Activated naive CD4-positive, alpha-beta T cell treated with anti-CD3 and anti-CD28 coated beads, Interleukin-2, amount 10 ng/mL, durations not matched to agents 7 days and 5 days (primary cell): ENCODE measurements at places on chromosomes 3 and 15.

GRCh38 chr3:6418485-6418884 lies 442.4 kb upstream of the GRM7 start:
- no peaks in the 10 kb centered on the region for H3K36me3 ChIP-seq
- H3K27ac ChIP-seq, result no peak overlapping the region
- H3K4me3 ChIP-seq, result no peak overlapping the region
- no peaks in the 10 kb centered on the region for H3K4me1 ChIP-seq

DNA sequence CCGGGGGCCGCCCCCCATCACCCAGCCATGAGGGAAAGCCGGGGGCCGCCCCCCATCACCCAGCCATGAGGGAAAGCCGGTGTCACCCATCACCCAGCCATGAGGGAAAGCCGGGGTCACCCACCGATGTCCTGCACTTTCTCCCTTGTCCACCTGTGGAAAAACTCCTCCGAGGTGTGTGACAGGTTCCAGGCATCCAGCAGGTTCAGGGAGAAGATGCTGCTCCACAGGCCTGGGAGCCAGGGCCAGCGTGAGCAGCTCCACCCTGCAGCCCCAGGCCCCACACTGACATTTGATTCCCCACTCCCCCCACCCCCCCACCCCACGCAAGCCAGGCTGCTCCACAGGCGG lies 15.5 kb upstream of the EHD4 start:
- H3K4me1 ChIP-seq, result no peaks in the 10 kb centered on the region
- no peak overlapping the region for H3K4me3 ChIP-seq
- no peaks in the 10 kb centered on the region for H3K36me3 ChIP-seq
- no peak overlapping the region for H3K27ac ChIP-seq

DNA sequence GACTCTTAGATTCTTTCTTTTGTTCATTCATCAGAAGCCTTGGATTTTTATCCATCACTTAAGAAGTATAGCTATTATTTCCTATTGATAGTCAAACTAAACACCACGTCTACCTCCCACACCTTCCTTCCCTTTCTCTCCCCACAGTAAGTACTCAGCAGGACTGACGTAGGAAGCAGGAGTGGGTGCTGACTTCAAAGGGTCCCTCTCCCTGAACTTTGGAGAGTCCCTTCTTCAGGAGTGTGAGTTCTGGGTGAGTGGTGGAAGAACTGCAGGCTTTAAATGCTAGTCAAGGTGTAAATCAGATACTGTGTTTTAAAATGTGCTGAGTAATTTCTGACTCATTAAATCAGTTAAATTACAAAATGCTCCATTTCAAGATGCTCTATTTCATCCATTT lies 126.5 kb upstream of the BFSP2 start:
- no peaks in the 10 kb centered on the region for H3K36me3 ChIP-seq
- no peaks in the 10 kb centered on the region for H3K4me1 ChIP-seq
- H3K27ac ChIP-seq, result no peak overlapping the region
- peaks cover 8% of the 10 kb centered on the region for H3K27me3 ChIP-seq
- H3K4me3 ChIP-seq, result no peak overlapping the region

- H3K4me1 ChIP-seq, result peaks cover 38% of the 10 kb centered on the region
- no peak for DNase-seq
- no peak overlapping the region for H3K4me3 ChIP-seq
- no peak overlapping the region for H3K27ac ChIP-seq
- H3K27me3 ChIP-seq, result no peaks in the 10 kb centered on the region
- H3K36me3 ChIP-seq, result peaks cover 9% of the 10 kb centered on the region
Measured at GRCh38 chr3:122502139-122502538, 12.6 kb downstream of the KPNA1 start.

DNA sequence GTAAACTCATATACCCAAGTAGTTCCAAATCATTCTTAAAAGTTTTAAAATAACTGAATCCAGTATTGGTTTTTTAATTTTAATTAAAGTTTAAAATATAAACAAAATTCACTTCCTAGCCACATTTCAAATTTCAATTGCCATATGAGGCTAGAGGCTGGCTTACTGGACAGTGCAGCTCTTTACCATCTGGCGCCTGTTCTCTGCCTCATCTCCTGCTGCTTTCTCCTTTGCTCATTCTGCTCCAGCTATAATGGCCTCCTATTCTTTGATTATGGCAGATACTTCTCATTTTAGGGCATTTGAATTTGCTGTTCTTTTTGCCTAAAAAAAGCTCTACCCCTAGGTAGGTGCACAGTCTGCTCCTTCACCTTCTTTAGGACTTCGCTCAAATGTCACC lies 19.1 kb downstream of the ARMC8 start:
- DNase-seq, result no peak
- no peaks in the 10 kb centered on the region for H3K27me3 ChIP-seq
- no peak overlapping the region for H3K4me3 ChIP-seq
- peaks cover 2% of the 10 kb centered on the region for H3K4me1 ChIP-seq
- no peak overlapping the region for H3K27ac ChIP-seq

DNA sequence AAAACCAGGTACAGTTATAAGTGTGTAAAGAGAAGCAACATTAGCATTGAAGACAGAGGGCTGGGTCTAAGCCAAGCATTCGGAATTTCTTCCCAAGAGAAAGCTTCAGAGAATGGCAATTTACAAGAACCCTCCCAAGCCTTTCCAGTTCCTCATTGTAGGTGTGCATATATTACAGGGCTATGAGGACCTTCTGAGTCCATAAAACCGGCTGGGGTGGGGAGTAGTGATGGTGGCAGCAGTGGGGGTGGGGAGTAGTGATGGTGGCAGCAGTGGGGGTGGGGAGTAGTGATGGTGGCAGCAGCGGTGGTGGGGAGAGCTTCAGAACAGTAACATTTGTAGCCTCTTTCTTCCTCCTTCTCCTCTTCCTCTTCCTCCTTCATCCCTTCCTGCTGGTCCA lies 368.7 kb upstream of the UMPS start:
- no peaks in the 10 kb centered on the region for H3K4me1 ChIP-seq
- H3K36me3 ChIP-seq, result no peaks in the 10 kb centered on the region
- DNase-seq, result no peak
- no peak overlapping the region for H3K27ac ChIP-seq

GRCh38 chr3:86653661-86654205 lies 337.2 kb downstream of the VGLL3 start:
- no peaks in the 10 kb centered on the region for H3K27me3 ChIP-seq
- no peaks in the 10 kb centered on the region for H3K36me3 ChIP-seq
- no peaks in the 10 kb centered on the region for H3K4me1 ChIP-seq

DNA sequence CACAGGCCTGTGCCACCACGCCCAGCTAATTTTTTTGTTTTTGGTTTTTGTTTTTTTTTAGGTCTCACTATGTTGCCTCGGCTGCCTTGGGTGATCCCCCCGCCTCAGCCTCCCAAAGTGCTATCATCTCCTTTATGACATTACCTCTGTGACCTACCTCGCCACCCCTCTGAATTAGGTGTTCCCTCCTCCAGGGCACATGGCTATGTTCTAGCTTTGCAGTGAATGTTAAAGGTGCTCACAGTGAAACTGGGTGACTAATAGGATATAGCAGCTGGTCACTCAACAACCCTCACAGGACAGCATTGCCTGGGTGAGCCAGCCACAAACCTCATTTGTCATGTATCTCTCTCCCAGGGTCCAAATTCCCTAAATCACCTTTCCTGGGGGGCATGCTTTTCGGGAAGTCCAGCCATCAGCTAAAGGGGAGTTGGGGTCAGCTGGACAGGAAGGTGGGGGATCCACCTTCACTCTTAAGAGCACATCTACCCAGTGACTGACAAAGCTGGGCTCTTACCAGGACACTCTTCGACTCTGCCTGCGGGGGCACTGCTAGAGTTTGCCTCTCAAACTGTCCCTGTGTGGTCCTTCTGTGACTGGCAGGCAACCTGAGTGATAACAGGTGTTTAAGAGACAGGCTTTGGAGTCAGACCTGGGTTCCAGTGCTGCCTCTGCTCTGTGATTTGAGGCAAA lies 1.6 kb upstream of the TTLL3 start:
- H3K4me3 ChIP-seq, result peak overlapping the region; percentile 9
- H3K36me3 ChIP-seq, result peaks cover 57% of the 10 kb centered on the region
- H3K4me1 ChIP-seq, result peaks cover 47% of the 10 kb centered on the region
- H3K27ac ChIP-seq, result peak overlapping the region; percentile 96
- DNase-seq, result peak; percentile 73
